ENCODE measurements at places on chromosomes 3 and 15. TPM values are rescaled to one million over a fixed set of nuclear protein-coding genes. Genes with fewer than 3 reads are reported as not detected.

DNA sequence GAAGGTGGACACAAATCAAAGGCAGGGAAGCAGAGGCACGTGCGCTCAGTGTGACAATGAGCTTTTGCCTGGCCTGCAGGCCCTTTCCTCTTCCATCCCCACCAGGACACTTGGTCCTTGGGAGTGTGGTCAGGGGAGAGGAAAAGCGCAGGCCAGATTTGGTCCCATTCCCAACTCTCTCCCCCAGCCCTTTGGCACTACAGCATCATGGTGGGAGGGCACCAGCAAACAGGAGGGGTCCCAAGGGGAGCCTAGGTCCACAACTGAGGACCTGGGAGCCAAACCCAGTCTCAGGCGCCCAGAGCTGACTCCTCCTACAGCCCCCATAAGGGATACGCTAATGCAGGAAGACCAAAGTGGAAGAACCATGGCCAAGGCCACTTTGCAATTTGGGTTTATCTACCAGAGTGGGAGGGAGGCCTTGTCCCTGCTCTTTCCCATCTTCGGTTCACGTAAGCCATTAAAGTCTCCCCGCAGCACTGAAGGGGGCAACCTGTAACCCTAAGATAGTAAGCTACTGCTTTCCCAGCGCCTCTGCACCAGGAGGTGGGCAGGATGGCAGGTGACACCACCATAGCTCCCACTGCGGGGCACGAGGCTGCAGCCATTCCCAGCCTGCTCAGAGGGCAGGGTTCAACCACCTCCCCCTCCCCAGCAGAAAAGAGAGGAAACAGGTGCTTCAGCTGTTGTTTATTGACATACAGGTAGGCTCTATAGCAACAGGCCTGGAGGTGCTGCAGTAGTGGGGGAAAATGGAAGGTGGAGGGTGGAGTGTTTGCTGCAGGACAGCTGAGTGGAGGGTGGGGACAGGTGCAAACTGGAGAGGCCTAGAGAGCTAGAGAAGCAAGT, 993 bp upstream of the GRAMD2A start:
- H3K27ac ChIP-seq = no peak overlapping the region
- no peak for DNase-seq
- no peaks in the 10 kb centered on the region for H3K27me3 ChIP-seq
- no peak overlapping the region for H3K4me3 ChIP-seq
- H3K4me1 ChIP-seq = no peaks in the 10 kb centered on the region
- H3K36me3 ChIP-seq = no peaks in the 10 kb centered on the region

DNA sequence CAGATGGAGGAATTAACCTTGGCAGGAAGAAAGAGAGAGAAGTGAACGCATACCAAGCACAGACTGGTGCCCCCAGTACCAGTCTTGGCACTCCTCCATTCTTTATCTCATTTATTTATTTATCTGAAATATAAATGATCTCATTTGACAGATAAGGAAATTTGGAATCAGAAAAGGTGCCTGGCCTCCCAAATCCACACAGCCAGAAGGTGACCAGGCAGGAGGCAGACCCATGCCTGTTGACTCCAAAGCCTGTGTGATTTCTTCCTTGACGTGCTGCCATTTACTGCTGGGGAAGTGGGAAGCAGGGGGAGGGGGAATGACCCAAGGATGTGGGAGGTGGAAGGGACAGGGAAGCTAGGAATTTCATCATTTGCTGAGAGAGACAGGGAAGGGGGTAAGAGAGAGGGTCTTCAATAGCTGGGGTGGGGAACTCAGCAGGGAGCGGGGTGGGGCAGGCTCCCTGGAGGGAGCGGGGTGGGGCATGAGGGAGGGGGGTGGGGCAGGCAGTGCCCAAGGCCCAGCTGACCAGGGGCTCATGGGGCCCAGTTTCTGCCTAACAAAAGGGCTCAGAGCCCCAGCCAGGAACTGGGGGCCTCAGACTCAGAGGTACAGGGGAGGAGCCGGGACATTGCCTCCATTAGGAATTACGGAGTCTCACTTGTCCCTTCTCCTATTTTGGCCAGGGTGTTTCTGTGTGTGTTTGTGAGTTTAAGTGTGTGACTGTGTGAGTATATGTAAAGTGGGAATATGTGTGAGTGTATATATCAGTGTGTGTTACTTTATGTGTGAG, 63.0 kb downstream of the MINAR1 start:
- no peaks in the 10 kb centered on the region for H3K36me3 ChIP-seq
- H3K27ac ChIP-seq = no peak overlapping the region
- H3K4me3 ChIP-seq = no peak overlapping the region
- no peaks in the 10 kb centered on the region for H3K4me1 ChIP-seq

DNA sequence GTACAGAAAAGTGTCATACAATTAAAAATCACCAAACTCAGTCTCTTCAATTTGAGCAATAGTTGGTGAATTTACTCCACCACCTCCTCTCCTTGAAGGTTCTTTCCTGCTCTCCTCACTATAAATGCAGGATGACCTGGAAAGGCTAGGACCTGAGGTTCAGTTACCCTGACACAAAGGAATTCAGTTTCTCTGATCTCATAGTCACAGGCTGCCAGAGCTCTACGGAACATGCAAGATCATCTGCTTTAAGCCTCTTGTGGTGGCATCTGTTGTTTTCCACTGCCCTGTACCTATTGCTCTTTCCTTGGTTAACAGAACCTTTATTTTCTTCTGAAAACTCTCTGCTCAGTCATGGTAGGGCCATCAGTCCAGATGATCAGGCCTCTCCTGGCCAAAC, 4.9 kb upstream of the TP63 start:
- no peak overlapping the region for H3K4me3 ChIP-seq
- no peaks in the 10 kb centered on the region for H3K36me3 ChIP-seq
- DNase-seq = no peak
- no peaks in the 10 kb centered on the region for H3K27me3 ChIP-seq

- no peaks in the 10 kb centered on the region for H3K36me3 ChIP-seq
- H3K27ac ChIP-seq = no peak overlapping the region
- no peak for DNase-seq
- H3K4me3 ChIP-seq = no peak overlapping the region
- no peaks in the 10 kb centered on the region for H3K27me3 ChIP-seq
Measured at GRCh38 chr3:46950650-46951241, 25.8 kb downstream of the CCDC12 start.

DNA sequence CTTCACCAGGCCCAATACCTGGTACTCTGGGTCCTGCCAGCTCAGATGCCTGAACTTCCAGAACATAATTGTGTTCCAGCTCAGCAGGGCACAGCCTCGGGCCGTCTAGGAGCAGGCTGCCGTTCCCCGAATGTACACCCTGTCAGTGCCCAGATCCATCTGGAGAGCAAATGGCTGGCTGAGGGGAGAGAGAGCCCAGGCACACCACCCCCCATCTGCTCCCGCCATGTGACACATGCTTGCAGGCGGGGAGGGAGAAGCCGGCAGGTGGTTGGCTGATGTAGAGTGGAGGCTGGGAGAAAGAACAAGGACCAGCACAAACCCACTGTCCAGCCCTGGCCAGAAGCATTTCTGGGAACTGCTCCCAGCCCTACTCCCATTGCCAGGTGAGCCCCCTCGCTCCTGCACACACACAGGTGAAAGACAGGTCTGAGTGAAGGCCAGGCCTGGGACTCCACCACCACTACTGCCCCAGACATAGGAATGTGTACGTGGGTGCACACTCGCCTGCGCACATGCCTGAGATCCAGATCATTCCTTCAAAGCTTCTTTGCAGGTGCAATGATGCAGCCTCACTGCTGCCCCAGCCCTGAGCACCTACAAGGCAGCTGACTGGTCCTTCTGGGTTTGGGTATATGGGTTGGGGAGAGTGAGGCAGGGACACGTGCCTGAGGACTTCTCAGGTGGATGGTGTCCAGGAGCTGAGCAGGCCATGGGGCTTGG, 53.5 kb downstream of the SEMA5B start:
- no peaks in the 10 kb centered on the region for H3K36me3 ChIP-seq
- H3K27ac ChIP-seq = peak overlapping the region; percentile 78
- DNase-seq = no peak
- H3K27me3 ChIP-seq = no peaks in the 10 kb centered on the region
- no peak overlapping the region for H3K4me3 ChIP-seq

DNA sequence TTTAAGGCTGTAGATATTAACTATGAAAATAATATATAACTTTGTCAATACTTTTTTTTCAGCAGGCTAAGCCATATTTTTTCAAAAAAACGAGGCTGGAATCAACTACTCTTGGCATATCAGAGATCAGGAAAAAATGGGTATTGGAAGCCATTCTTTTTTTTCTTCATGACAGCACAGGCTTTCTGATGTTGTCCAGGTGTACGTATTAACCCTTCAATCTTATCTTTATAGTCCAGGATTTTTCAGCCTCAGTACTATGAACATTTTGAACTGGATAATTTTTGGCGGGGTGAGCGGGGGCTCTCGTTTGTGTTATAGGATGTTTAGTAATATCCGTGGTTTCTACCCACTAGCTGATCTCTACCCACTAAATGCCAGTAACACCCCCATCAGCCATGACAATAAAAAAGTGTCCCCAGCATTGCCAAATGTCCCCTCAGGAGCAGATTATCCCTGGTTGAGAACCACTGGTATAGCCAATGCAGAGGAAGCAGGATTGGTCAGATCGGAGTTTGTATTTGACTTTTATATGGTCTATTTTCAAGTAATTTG, 52.0 kb downstream of the PLCL2 start:
- H3K27ac ChIP-seq = no peak overlapping the region
- H3K36me3 ChIP-seq = no peaks in the 10 kb centered on the region
- H3K4me1 ChIP-seq = no peaks in the 10 kb centered on the region

GRCh38 chr3:71432044-71432975, 151.2 kb downstream of the FOXP1 start:
- no peaks in the 10 kb centered on the region for H3K36me3 ChIP-seq
- H3K4me1 ChIP-seq = no peaks in the 10 kb centered on the region
- peak overlapping the region; percentile 7 for H3K27ac ChIP-seq
- no peak overlapping the region for H3K4me3 ChIP-seq
- DNase-seq = no peak

- H3K27ac ChIP-seq = peak overlapping the region; percentile 4
- DNase-seq = peak; percentile 43
- H3K4me3 ChIP-seq = no peak overlapping the region
- H3K4me1 ChIP-seq = peaks cover 3% of the 10 kb centered on the region
Measured at GRCh38 chr3:177724020-177724638, 526.8 kb upstream of the TBL1XR1 start.

DNA sequence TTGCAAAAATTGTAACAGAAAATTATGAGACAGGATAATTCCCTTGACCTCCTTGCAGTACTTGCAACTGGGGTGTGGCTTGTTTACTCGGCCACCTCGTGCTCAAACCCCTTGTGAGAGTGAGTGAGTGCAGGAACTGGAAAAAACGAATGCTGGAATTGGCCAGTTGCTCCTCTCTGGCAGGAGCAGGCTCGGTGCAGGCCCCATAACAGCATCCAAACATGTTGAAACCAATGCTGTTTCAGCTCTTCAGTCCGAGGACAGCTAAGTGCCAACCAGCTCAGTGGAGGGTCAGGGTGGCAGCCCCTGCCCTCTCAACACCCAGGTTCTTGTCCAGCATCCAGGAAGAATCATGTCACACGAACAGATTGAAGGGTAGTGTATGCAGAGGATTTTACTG, 36.9 kb downstream of the METTL6 start:
- H3K4me1 ChIP-seq = no peaks in the 10 kb centered on the region
- no peaks in the 10 kb centered on the region for H3K36me3 ChIP-seq
- H3K27ac ChIP-seq = peak overlapping the region; percentile 27
- no peak for DNase-seq
- no peak overlapping the region for H3K4me3 ChIP-seq

GRCh38 chr3:79960594-79960993, 192.8 kb upstream of the ROBO1 start:
- no peaks in the 10 kb centered on the region for H3K36me3 ChIP-seq
- H3K27me3 ChIP-seq = no peaks in the 10 kb centered on the region
- no peak for DNase-seq
- H3K4me1 ChIP-seq = no peaks in the 10 kb centered on the region
- no peak overlapping the region for H3K4me3 ChIP-seq

- no peaks in the 10 kb centered on the region for H3K4me1 ChIP-seq
- no peaks in the 10 kb centered on the region for H3K36me3 ChIP-seq
- no peak overlapping the region for H3K27ac ChIP-seq
Measured at GRCh38 chr3:55526332-55527030, 39.4 kb upstream of the WNT5A start.

DNA sequence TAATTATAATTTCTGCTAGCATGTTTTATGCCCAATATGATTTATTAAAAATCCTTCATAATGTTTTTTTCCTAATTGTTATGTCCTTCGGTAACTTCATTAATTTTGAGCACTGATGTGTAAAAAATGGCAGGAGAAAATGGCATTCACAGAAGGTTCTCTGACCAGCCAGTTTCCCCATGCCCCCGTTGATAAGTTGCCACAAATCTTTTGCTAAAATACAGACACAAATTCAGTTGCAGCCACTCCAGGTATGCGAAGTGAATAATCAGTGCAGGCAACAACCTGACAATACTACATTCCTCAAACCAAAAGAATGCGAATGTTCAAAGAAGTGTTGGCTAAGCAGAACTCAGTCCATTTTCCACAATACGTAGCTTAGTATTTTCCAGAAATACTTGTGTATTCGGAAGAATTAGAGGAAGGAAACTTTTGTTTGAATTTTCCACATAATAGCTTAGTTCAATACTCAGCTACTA, 32.7 kb downstream of the CHL1 start:
- H3K36me3 ChIP-seq = no peaks in the 10 kb centered on the region
- H3K4me1 ChIP-seq = no peaks in the 10 kb centered on the region
- no peak overlapping the region for H3K27ac ChIP-seq
- no peaks in the 10 kb centered on the region for H3K27me3 ChIP-seq

GRCh38 chr3:190562866-190563510, 49.1 kb downstream of the IL1RAP start:
- no peaks in the 10 kb centered on the region for H3K36me3 ChIP-seq
- no peaks in the 10 kb centered on the region for H3K27me3 ChIP-seq
- H3K4me3 ChIP-seq = no peak overlapping the region
- DNase-seq = no peak

DNA sequence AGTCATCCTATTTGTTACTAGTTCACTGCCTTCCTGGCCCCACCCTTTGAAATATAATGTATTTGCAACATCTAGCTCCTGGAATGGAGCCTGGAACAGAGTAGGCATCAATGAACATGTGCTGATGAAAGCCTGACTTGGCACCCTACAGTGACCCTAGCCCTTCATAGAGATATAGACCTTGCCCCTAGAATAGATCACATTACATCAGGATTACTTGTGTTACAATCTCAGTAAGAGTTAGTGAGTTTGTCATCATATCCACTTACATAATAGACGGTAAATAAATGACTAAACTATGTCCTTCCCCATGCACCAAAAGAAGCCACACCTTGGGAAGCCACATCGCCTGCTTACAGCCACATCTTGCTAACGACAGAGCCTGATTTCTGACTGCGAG, 110.5 kb upstream of the WNT5A start:
- H3K4me3 ChIP-seq = no peak overlapping the region
- H3K4me1 ChIP-seq = no peaks in the 10 kb centered on the region
- H3K36me3 ChIP-seq = no peaks in the 10 kb centered on the region
- no peaks in the 10 kb centered on the region for H3K27me3 ChIP-seq

- no peak for DNase-seq
- peak overlapping the region; percentile 66 for H3K4me3 ChIP-seq
- H3K27ac ChIP-seq = peak overlapping the region; percentile 97
- no peaks in the 10 kb centered on the region for H3K4me1 ChIP-seq
- H3K27me3 ChIP-seq = no peaks in the 10 kb centered on the region
- H3K36me3 ChIP-seq = no peaks in the 10 kb centered on the region
Measured at GRCh38 chr15:37101980-37102304, 1.6 kb upstream of the MEIS2 start.

GRCh38 chr3:30221619-30222018, 384.8 kb upstream of the TGFBR2 start:
- H3K4me1 ChIP-seq = no peaks in the 10 kb centered on the region
- no peak for DNase-seq
- no peaks in the 10 kb centered on the region for H3K36me3 ChIP-seq
- no peak overlapping the region for H3K27ac ChIP-seq
- H3K4me3 ChIP-seq = no peak overlapping the region

Gene CCDC191
- total RNA-seq = 9.8 TPM

Gene GOLGA8G
- total RNA-seq = not detected

Gene GOLGA8S
- total RNA-seq = 0.24 TPM

Gene SOX14
- total RNA-seq = not detected

Gene NLGN1
- 10.3 TPM for total RNA-seq

Gene STAC
- 0.77 TPM for total RNA-seq

Gene SPRED1
- total RNA-seq = 135 TPM
